ENCODE measurements at places on chromosomes 1 and 21.
A peak's percentile ranks its signal among the peaks of the same experiment; 100 is the strongest.

- DNase-seq = no peak
These were observed 116.7 kb upstream of the F3 start for GRCh38 chr1:94658221-94658620.

DNA sequence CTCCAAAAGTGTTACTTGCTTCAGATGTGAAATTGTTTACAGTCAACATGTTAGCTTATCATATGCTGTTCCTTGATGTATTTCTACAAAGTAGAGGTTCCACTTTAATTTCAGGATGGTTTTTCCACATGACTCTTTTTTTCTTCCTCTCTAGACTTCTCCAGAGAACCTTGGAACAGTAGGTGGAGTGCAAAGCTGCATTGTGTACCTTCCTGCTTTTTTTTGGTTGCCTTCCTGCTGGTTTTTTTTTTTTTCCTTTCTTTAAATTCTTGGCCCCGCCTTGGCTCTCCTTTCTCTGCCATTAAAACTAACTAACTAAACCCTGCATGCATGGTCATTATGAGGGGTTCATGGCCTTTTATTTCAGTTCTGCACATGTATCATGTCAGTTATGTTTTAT, 48.2 kb upstream of the RCC1 start:
- DNase-seq = no peak

- DNase-seq = no peak
These were observed 8.1 kb upstream of the G0S2 start for GRCh38 chr1:209667103-209667502.

- DNase-seq = no peak
These were observed 4.5 kb downstream of the ATXN7L2 start for GRCh38 chr1:109488201-109488600.

DNA sequence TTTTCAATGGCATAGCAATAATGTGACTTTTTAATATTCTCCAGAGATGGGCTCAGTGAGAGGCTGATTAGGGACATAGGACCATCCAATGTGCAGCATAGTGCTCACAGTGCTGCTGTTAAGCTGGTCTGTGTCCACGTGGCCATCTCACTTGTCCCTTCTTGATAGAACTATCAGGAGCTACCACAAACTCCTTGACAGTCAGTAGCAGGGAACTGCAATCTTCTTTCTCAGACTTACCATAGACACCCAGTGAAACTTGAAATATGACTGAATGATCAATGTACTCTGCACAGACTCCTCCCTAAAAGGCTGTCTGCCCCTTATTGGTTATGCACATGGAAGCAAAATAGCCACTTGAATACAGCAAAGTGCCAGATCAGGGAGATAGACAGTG, 64.5 kb upstream of the WARS2 start:
- DNase-seq = no peak

DNA sequence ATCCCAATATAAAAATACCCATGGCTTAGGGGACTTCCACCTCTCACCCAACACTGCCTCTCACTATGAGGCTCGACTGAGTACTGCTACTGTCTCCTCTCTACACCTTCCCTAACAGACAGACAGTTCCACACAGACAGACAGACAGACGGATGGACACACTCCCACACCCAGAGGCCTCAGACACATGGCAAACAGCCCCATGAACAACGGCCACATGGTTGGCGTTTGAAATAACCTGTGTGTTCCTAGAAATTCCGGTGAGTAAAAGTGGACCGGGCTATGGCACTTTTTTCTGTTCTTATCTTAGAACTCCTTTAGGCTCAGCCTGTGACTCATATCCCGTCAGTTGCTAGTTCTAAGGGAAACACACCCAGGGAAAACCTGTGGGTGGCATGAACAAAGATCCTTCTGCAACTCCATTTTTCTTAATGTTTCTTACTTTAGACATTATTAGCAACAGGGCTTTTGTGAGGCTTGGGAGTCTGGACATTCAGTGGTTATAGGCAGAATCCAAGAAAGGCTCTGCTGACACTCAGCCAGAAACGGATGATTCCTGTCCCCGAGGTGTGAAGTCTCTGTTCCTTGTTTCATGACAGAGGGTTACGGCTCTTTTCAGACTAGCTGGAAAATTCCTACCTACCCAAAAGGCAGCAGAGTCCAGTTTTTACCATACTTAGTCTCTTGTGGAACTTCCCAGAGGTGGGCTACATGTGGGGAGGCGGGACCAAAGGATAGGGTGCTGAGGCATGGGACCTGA, 90.5 kb upstream of the TLR5 start:
- DNase-seq = no peak

DNA sequence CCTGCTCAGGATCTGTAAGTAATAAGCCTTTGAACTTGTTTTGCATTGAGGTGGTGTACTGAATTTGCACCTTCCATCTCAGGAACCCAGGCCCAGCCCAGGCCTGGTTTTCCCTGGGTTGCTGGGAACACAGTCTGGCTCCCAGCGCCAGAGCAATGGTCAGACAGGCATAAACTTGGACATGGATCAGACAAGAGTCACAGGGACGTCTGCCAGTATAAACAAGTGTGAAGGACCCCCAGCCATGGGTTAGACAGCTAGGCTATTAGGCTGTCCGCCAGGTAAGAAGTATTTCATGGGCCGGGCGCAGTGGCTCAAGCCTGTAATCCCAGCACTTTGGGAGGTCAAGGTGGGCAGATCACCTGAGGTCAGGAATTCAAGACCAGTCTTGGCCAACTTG, 5.5 kb downstream of the IFNLR1 start:
- no peak for DNase-seq

DNA sequence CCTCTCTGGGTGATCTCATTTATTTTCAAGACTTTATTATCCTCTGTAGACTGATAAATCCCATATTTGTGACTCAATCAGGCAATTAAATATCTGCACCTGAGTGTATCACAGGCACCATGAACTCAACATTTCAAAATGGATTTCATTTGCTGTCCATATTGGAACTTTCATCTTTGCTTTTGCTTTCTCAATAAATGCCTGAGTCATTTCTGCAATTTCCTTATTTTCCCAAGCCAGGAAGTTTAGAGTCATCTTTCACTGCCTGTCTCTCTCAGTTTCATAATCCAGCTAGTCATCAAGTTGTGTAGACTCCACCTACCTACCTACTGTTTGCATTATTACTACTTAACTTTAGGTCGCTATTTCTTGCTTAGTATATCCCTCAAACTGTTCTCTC, 540.9 kb downstream of the LMO4 start:
- DNase-seq = no peak

GRCh38 chr1:217136895-217137205, 413.6 kb upstream of the ESRRG start:
- DNase-seq = no peak

- no peak for DNase-seq
These were observed 50.2 kb upstream of the ACTRT2 start for GRCh38 chr1:2971101-2971501.

- no peak for DNase-seq
These were observed 14.6 kb upstream of the PARP1 start for GRCh38 chr1:226422478-226422877.

DNA sequence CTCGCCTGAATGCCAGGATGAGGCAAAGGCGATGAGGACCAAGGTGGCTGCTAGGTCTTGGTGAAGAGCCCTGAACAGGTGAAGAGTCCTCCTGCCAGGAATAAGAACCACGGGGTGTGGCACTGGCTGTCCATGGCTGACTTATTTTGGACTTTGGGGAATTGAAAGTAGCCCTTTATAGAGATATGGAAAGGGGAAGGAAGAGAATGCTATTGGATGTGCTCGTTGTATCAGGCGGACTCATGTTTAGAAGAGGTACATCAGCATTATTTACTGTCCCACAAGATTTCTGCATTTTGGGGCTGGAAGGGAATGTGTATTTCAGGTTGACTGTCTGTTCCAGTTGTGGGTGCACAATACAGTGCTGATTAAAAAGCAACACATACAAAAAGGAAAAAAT, 465.8 kb downstream of the DSCAM start:
- no peak for DNase-seq

DNA sequence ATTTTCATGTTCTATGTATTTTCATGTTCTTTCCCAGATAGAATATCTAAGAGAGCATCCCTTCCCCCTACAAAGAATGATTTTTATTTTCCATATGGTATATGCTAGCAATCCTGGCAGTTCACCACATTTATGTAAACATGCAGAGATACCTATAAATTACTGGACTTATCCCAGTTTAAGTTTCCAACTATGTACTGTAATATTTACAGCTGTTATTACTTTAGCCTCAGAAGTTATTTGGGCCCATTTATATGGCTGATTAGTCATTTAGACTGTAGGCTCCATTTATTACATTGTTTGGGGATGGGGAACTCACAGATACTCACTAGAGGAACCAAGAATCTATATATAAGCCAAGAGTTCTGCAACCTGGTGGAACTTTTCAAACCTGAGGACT, 84.8 kb upstream of the WARS2 start:
- no peak for DNase-seq

DNA sequence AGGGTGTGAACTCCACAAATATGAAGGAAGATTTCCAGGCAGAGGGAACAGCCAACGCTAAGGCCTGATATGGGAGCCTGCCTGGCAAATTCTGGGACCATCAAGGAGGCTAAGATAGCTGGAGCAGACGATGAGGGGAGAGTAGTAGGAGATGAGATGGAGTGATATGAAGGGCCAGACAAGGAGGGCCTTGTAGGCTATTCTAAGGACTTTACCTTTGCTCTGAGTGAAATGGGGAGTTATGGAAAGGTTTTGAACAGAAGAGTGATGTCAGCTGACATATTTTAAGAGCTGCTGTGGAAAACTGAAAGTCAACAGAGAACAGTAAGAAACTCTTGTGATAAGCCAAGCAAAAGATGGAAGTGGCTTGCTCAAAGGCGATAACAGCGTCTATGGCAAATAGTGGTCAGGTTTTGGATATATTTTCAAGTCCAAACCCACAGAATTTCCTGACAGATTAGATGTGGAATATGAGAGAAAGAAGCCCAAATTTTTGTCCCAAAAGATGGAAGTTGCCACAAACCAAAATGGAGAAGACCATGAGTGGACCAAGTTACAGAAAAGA, 2.1 kb upstream of the TP53BP2 start:
- DNase-seq = no peak

- peak; percentile 67 for DNase-seq
These were observed 1.2 kb upstream of the NEGR1 start for GRCh38 chr1:72283307-72284083.

GRCh38 chr1:72060466-72061245, 221.7 kb downstream of the NEGR1 start:
- no peak for DNase-seq

- no peak for DNase-seq
These were observed 59.2 kb downstream of the VCAM1 start for GRCh38 chr1:100778748-100779147.

DNA sequence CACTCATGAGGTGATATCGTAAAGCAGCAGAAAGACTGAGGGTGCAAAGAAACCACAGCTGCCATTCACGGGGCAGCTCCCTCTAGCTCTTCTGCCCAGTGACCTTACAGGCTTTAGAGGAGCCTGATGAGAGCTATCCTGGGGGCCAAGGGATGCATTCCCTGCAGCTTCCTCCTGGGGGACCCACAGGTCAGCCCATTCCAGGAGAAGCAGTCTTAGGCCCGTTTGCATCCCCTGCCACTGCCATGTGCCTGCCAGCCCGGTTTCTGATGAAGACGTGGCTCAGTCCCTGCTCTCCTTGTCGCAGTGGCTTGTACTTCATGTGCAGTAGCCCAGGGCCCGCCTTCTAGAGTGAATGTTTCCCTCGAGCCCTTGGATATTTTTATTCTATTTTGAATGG, 22.8 kb downstream of the ATP5PO start:
- DNase-seq = no peak

GRCh38 chr1:59026472-59026948, 242.7 kb upstream of the JUN start:
- no peak for DNase-seq

DNA sequence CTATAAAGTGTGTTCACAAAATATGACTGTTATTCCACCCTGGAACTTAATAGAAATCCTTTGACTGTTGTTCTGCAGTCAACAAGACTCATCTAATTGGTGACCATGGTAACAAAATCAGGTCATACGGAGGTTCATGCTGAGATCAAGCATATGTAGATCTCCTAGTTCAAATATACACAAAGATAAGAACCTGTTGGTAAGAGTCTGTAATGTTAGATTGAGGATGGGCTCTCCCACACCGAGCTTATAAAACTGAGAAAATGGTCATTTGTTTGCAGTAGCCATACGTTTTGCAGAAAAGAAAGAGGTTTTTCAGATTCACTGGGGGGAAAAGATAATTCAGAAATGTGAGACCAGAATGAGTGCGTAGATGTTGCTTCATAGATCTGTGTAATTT, 468.1 kb downstream of the RPS6KC1 start:
- DNase-seq = no peak

DNA sequence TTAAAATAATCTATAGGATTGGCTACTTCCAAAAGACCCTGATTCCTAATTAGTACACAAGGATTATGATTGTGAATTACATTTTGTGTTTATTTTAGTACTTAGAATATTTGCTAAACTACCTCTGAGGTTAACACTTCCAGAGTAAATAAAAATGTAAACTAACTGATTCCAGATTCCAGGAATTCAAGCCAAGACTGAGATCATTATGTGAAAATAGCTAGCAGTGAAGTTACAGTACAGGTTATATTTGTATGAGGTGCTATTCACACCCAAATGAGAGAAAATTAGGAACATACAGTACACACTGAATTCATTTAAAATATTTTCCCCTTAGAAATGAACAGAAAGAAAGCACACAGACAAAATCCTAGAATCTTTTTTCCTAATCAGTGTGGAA, 28.8 kb downstream of the TTLL7 start:
- no peak for DNase-seq

DNA sequence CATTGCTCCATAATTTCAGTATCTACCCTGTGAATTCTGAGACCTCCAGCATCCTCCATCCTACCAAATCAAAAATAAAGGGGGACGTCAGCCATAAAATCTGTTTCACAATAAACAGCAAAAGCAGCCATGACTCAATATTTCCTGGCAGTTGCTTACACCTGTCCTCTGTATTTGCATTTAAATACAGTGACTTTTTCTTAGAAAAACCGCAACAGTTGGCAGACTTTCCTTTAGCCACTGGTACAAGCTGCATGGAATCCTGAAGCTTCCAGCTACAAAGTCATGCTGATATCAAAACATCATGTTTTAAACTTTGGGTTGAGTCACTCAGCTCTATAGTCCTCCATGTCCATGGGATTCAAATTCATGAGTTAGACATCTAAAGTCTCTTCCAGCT, 278.0 kb upstream of the KAZN start:
- no peak for DNase-seq

DNA sequence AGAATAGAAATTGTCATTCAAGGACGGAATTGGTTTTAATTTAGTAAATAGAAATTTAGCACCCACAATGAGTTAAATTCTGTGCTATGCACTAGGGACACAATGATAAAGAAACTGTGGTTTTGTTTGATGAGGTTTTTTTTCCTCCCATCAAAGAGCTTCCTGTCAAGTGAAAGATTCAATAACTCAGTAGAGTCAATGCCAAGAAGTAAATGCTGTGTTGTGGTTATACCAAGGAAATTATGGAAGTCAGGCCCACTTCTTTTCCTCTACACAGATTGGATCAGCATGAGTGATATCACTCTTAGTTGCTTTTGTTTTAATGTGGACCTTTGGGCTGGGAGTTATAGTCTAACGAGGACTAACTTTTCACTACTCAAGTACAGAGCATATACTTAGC, 1269.6 kb upstream of the ADGRL2 start:
- no peak for DNase-seq

GRCh38 chr1:6027591-6027990, 18.1 kb upstream of the KCNAB2 start:
- DNase-seq = no peak

- DNase-seq = no peak
These were observed 105.3 kb downstream of the SIK1 start for GRCh38 chr21:43321611-43322010.

GRCh38 chr21:46212721-46213484, 15.7 kb downstream of the LSS start:
- DNase-seq = no peak

- no peak for DNase-seq
These were observed 339.9 kb downstream of the NTNG1 start for GRCh38 chr1:107480548-107481415.
